Activated CD4-positive, alpha-beta T cell treated with anti-CD3 and anti-CD28 coated beads, Interleukin-10, Interleukin-2, amounts not matched to agents 100 ng/mL and 50 ng/mL, durations not matched to agents 16 hours and 8 hours (primary cell): ENCODE measurements at places on chromosomes 5 and 9.
A peak's percentile ranks its signal among the peaks of the same experiment; 100 is the strongest.

GRCh38 chr9:109815366-109815947, 35.5 kb downstream of the PALM2AKAP2 start:
- no peak for DNase-seq

GRCh38 chr5:65952259-65952658, 25.9 kb downstream of the ERBIN start:
- DNase-seq: no peak

DNA sequence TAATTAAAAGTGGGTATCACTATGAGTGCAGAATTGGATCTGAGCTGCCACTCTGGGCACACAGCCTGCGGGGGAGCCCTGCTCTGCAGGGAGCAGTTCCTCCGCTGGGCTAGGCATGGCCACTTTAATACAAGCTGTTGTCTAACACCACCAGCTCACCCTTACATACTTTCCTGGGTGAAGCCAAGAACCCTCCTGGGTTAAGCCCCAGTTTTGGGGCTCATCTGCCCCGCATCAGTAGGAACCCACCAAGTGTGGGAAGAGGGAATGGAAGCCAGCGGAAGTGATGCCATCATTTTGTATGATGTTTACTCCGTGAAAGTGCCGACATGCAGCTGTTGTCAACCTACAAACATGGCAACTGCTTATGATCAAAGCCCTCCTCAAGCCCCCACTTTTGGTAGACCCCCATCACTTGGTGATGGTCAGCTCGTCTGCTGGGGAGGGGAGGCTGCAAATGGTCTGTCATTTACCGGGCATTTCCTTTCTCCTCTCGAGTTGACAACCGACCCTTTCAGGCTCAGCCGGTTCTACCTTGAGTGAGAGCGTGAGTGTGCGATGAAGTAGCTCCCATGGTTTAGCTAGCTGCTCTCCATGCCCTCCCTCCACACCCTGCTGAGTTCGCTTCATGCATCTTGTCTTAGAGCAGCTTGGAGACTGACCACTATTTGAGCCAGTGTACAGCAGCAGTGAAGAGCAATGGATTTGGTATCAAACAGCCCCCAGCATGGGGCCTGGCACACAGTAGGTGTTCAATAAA, 95.3 kb upstream of the IER5L start:
- no peak for DNase-seq

DNA sequence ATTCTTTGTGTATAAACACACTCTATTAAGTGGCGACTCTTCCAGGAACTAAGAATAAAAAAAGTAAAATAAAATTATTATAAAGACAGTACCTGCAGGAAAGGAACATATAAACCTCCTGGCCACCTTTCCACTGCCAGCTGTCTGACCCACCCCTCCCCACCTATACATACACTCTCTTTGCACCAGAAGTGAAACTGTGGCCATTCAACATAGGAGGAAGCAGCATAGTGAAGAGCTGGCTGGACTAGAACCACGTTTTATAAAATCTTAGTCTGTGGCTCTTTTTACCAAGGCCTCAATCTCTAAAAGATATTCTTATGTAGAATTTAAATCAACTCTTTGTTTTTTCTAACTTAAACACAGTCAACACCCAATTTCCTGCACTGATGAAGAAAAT, 289.6 kb downstream of the GABRB2 start:
- no peak for DNase-seq

- no peak for DNase-seq
Measured at GRCh38 chr5:35357973-35358372, 127.7 kb upstream of the PRLR start.

DNA sequence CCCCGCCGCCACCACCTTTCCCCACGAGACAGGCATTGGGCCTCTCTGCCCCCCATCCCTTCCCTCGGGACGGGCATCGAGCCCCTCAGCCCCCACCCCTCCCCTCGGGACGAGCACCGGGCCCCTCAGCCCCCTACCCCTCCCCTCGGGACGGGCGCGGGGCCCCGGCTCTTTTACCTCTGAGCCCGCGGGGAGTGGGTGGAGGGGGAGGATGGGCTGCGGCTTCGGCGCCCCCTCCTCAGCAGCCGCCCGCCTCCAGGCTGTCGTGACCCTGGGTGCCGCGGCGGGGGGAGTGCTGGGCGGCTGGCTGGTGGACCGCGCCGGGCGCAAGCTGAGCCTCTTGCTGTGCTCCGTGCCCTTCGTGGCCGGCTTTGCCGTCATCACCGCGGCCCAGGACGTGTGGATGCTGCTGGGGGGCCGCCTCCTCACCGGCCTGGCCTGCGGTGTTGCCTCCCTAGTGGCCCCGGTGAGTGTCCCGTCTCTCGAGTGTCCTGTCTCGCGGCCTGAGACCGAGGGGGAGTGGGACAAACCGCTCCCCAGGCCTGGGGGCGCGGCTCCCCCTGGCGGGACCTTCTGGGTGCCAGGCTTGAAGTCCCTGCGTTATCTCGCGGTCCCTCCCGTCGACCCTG, 791 bp downstream of the SLC2A8 start:
- peak; percentile 47 for DNase-seq

DNA sequence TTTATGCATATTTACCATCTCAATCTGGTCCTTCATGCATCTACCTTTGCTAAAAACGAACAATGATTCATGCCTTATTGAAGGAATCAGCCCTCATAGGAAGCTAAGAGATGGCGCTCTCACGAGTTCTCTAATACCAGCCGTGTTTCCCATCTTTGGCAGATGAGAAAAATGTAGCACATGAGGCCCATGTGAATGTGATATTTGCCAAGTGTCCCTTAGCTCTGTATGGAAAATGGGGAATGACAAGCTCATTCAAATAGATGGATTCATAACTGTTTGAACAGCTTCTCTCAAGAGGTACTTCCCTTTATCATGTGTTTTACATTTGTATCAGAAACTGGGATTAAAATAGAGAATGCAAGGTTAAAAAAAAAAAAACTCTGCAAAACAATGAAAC, 66.1 kb downstream of the TTC39B start:
- DNase-seq: no peak

GRCh38 chr9:73863924-73864323, 633.2 kb upstream of the RORB start:
- no peak for DNase-seq

DNA sequence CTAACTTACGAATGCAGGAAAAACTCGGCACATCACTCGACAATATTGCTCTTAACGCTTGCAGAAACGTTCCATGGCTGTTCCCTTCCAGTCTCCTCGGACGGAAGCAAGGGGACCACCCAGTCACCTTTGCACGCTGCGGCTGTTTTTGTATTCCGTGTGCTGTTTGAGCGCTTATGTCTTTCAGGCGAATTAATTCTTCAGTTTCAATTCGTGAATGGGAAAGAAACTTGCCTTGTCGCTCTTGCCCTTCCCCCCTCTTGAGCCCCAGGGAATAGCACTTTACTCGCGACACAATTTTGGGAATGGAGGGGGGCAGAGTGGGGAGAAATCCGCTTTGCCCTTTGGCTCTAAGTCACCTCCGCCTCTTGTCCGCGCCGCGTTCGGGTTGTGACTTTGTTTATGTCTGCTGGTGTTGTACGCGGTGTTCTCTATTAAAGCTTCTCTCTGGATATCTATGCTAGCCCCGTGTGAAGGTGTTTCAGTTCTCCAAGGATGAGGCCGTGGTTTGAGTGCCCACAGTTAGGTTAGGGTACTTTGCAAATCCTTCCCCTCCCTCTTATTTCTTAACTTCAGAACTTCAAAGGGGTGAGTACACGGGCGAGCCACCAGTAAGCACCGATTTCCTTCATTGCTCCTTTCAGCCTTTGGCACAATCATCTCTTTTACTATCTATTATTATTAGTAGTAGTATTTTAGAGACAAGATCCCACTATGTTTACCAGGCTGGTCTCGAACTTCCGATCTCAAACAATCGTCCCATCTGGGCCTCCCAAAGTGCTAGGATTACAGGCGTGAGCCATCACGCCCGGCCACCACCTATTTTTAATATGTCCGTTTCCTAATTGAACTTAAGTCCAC, 2.7 kb downstream of the FOXB2 start:
- DNase-seq: no peak
